ENCODE measurements at places on chromosomes 1 and 21.
A peak's percentile ranks its signal among the peaks of the same experiment; 100 is the strongest.

- DNase-seq = no peak
These were observed 933 bp upstream of the FTCD start for GRCh38 chr21:46156378-46156645.

DNA sequence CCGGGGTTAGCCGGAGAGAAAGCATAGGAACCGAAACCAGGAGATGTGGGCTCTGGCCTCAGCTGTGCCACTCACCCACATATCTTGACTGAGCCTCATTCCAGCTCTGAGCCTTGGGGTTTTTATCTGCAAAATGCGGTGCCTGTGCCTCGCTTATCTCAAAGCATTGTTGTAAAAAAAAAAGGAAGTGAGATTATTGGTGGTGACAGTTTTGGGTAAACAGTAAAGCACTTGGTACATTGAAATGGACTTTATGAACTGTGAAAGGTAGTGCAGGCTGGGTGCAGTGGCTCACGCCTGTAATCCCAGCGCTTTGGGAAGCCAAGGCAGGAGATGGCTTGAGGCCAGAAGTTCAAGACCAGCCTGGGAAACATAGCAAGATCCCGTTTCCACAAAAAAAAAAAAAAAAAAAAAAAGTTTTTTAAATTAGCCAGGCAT is 3.8 kb downstream of the PTAFR start:
- no peak for DNase-seq

DNA sequence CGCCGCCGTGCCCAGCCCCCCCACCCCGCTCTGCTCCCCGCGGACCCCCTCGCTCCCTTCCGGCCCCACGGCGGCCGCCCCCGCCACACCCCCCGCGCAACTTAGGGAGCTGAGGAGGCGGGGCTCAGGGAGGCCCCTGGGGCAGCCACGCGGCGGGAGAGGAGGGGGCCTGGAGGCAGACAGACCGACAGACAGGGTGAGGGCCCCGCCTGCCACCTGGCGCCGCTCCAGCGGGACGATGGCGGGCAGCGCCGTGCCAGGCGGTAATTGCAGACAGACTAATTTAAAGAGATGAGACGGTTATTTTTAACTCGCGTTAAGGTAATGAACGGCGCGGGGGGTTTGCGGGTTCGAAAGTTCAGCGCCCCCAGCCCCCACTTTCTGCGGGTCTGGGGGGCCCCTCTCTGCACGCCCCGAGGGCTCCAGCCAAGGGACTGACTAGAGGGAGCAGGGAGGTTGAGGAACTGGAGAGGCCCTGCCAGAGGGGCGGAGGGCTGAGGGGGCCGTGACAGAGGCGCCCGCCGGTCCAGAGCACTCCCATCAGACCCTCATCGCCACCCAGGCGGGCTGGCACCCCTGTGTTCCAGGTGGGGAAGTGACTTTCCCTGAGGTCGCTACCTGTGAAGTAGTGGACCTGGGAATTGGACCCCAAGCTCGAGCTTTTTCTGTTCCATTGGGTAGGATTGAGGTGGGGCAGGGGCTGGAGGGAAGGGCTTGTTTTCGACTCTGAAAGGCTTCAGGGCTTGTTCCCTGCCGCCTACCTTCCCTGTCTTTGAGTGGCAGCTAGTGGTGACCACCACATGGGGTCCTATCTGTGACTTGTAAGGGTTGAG is 5.4 kb downstream of the FOXO6 start:
- peak; percentile 26 for DNase-seq

GRCh38 chr1:221239792-221240191 is 360.5 kb downstream of the HLX start:
- no peak for DNase-seq

DNA sequence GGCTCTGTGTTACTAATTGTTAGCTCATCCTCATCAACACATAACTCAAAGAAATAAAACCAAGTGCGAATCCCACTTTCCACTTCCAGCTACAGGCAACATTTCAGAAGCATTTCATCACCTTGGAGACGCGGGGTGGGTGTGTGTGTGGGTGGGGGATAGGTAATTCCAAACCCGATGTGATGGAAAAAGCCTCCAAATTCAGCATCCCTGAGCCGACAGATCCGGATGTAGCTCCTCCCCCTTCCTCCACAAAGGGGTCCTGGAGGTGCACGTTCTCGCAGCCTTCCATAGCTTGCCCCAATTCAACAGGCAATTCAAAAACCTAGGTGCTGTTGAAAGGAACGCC is 486 bp downstream of the HSPA13 start:
- DNase-seq = no peak

GRCh38 chr21:33840771-33841170 is 74.8 kb downstream of the ATP5PO start:
- no peak for DNase-seq

All from CD4-positive, CD25-positive, alpha-beta regulatory T cell (primary cell).